Activated T-helper 1 cell treated with anti-CD3 and anti-CD28 coated beads, Interleukin-2, amount 50 U/mL, for 16 hours (primary cell): ENCODE measurements at places on chromosomes 2 and 18.

DNA sequence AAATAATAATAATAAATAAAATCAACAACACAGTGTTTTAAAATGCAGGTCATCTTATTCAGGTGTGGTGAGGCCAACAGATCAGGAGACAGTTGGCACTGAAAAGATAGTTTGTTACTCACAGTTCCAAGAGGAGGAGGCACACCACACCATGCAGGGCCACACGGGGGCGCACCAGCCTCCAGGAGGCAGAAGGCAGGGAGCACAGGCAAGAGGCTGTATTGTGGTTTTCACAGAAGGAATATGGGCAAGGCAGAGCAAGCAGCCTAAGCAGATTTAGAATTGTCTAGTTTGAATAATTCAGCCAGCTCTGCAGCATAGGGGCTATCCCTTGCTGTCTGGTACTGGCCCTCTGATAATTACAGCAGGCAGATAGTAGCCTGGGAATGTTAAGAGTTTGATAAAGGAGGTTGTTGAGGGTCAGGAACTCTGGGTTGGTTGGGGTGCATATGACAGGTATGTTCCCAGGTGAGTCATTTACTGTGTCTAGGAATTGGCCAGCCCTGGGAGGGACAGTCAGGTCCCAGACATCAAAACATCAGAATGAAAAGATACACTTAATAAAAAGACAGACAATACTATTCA lies 31.3 kb downstream of the KIAA2012 start:
- no peak for DNase-seq

DNA sequence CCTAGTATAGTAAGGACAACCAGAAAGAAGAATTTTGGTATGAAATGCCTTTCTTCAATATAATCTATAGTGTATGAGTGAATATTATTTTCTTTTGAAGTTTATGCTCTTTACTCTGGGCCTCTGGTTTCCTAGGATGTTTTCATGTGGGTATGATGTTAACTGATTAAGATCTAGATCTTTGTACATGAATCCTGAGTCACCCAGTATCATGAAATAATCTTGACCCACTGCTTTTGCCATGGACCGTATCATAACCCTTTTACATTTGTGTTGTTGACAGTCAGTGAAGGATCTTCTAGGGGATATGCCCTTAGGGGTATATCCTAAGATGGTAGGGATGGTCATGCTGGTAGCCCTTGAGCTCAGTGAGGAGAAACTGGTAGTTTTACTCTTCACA lies 100.3 kb downstream of the RAB3GAP1 start:
- DNase-seq, result no peak

DNA sequence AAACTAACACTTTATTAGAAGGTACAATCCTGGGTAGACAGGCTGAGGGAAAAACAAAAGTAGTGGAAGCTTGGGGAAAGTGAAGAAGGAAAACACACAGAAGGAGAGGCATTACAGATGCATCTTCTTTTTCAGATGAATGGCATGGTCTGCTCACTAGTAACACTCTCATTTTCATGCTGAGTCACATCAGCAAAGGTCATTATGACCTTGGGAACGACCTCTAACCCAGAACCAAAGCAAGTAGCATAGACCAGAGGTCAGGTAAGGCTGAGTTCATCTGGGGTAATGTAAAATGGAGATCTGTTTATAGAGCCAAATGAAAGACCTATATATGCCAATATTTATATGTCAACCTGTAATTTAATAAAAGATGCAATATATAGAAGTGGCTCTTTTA lies 294.4 kb upstream of the LRRTM4 start:
- no peak for DNase-seq

DNA sequence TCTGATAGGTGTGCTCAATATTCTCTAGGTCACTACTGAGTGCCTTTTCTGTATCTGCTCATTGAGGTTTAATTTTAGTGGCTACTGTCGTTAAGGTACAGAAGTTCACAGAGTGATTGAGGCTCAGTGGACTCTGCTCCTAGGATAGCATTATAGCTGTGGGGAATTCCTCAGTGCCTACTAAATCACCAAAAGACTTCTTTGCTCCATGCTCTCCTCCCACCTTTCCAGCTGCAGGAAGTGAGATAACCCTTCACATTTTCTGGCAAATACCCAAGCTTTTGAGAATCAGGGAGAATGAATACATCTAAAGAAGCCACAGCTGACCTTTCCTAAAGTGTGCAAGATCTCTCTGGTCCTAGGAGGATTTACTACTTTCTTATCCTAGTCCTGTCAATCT lies 95.2 kb upstream of the FSIP2 start:
- no peak for DNase-seq

- no peak for DNase-seq
Measured at GRCh38 chr2:220033546-220033945, 406.1 kb downstream of the SLC4A3 start.

DNA sequence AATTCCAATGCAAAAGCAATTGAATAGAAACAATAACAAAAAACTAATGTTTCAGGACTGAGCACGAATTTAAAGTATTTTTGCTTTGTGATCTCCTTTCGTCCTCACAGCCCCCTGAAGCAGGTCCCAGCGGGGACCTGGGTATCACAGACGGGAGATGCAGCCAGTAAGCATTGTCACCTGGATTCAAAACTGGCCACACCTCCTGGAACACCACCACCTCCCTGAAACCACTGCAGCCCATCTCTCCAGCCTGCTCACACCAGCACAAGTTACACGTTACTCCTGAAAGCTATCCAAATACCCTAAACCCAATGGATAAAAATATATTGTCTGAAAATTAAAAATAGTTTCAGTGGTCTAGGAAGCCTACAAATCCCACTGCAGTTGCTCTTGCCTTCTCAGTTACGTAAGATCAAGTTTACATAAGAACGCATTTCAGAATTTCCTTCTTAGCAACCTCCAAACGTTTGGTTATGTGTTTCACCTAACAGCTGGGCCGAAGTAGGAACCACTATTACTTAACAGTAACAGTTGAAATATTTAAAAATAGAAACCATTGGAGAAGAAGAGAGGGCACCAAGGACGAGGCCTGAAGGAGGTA lies 178.0 kb downstream of the HDAC4 start:
- DNase-seq, result no peak

DNA sequence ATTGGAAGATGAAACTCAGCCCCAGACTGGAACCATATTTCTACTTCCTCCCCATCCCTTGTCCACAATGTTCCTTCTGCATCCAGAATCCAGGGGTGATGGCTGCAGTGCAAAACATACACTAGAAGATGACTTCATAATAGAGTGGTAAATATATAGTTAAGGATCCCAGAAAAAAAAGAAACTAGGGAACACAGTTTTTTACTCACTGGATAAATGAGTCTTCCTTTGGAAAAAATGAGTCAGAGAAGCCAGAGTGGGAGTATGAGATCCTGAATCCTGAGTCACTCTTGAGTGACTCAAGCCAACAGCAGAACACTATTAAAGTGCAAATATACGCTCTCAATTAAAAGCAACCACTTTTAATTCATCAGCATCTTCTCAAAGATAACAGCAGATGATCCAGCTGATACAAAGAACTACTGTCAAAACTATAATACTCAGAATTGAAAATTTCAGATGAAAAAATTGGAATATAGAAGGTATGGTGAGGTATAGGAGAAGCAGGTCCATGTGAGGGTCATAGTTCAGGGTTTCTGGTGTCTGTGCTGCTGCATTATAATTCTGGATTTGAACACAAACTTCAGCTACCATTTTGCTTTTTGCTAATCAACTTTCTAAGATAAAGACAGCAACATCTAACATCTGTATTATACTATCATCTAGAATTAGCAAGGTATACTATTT lies 987.2 kb upstream of the CDH2 start:
- DNase-seq, result no peak

GRCh38 chr2:21052044-21052443 lies 8.2 kb upstream of the APOB start:
- no peak for DNase-seq

DNA sequence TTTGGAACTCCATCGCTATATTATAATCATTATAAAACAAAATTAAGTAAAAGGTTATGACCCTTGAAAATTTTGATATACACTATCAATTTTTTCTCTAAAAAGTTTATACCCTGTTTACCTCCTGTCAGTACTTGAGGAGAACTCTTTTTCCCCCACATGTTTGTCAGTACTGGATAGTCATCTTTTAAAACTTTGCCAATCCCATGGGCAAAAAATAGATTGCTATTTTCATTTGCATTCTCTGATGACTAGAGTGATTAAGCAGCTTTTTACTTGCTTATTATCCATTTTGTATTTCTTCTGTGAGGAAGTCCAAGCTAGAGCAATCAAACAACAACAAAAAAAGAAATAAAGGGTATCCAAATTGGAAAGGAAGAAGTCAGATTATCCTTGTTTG lies 76.4 kb downstream of the DGKD start:
- DNase-seq, result no peak

GRCh38 chr2:238254095-238254723 lies 14.4 kb upstream of the HES6 start:
- no peak for DNase-seq
